ENCODE measurements at places on chromosomes 5 and 9. TPM values are rescaled to one million over a fixed set of nuclear protein-coding genes. Genes with fewer than 3 reads are reported as not detected.

SLC27A6 gene
- 0.32 TPM for total RNA-seq

TMEM215 gene
- total RNA-seq: not detected

ORM2 gene
- total RNA-seq: not detected

PSMB7 gene
- total RNA-seq: 133 TPM

SH3GL2 gene
- total RNA-seq: 0.43 TPM

MZB1 gene
- 0.43 TPM for total RNA-seq

INSYN2B gene
- total RNA-seq: 12.5 TPM

ZNF79 gene
- total RNA-seq: 12.5 TPM

PTGDS gene
- total RNA-seq: 10.8 TPM

HRH2 gene
- not detected for total RNA-seq

PCDHGA10 gene
- total RNA-seq: 12.2 TPM

AGXT2 gene
- total RNA-seq: under 0.01 TPM

PALM2AKAP2 gene
- 24.5 TPM for total RNA-seq

FSTL4 gene
- total RNA-seq: under 0.01 TPM

HACD4 gene
- total RNA-seq: 10.0 TPM

FGF1 gene
- 16.0 TPM for total RNA-seq

NRG2 gene
- total RNA-seq: under 0.01 TPM

KCNV2 gene
- not detected for total RNA-seq

PCDHGB5 gene
- total RNA-seq: 25.0 TPM

C9orf43 gene
- 0.43 TPM for total RNA-seq

FGFR4 gene
- 0.64 TPM for total RNA-seq

THG1L gene
- total RNA-seq: 21.6 TPM

LURAP1L gene
- total RNA-seq: 49.0 TPM

SLC4A9 gene
- not detected for total RNA-seq

HMGCR gene
- total RNA-seq: 198 TPM

ANKRD18B gene
- not detected for total RNA-seq

PCDHAC1 gene
- total RNA-seq: under 0.01 TPM

EPB41L4A gene
- total RNA-seq: 0.64 TPM

NR5A1 gene
- total RNA-seq: not detected

PLPPR1 gene
- not detected for total RNA-seq

PCDHA1 gene
- total RNA-seq: under 0.01 TPM

TEX48 gene
- not detected for total RNA-seq

ADRB2 gene
- total RNA-seq: 1.7 TPM

PCDHGA6 gene
- 4.7 TPM for total RNA-seq

C5 gene
- total RNA-seq: 2.3 TPM

IL4 gene
- not detected for total RNA-seq

RGS7BP gene
- not detected for total RNA-seq

GFI1B gene
- total RNA-seq: 0.32 TPM

NR2F1 gene
- 68.3 TPM for total RNA-seq

FOXI1 gene
- not detected for total RNA-seq

PPP2R2B gene
- 2.2 TPM for total RNA-seq

REEP5 gene
- 47.0 TPM for total RNA-seq

NR2F1-AS1 gene
- total RNA-seq: 30.3 TPM

LCN15 gene
- not detected for total RNA-seq

PCA3 gene
- total RNA-seq: not detected

SLC25A2 gene
- 0.64 TPM for total RNA-seq

All from fibroblast of villous mesenchyme (primary cell).